ENCODE measurements at places on chromosomes 2 and 18. TPM values are rescaled to one million over a fixed set of nuclear protein-coding genes. Genes with fewer than 3 reads are reported as not detected.

- no peak for DNase-seq
Observed at GRCh38 chr2:160203422-160203821, 3.4 kb upstream of the ITGB6 start.

- DNase-seq: peak; percentile 50
Observed at GRCh38 chr18:35289727-35290093, 319 bp downstream of the ZSCAN30 start.

DNA sequence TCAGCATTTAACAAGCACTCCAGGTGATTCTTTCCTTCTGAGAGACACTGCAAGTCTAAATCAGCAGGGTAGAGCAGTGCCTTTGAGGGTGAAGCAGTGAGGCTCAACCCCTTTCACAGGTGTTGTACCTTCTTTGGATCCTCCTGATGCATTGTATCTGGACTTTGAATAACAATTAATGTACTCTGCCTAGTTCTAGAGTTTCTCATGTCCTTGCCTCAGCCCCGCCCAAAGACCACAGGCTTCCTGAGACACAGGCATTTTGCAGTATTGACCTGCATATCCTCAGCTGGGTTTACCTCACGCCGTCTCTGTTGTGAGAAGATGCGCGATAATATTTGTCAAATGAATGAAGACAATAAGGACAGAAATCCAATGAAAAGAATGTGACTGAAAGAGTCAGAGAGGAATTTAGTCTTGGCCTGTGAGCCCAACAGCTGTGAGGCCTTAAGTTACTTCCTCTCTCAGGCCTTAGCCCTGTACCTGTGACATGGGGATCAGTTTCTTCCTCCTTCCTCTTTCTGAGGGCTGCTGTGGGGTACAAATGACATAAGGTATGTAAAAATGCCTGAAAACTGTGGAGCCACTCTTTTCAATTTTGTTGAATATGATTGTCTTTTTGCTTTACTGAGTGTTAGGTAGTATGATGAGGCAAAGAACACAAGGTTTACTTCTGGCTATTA, 43.7 kb downstream of the WIPF1 start:
- no peak for DNase-seq

DNA sequence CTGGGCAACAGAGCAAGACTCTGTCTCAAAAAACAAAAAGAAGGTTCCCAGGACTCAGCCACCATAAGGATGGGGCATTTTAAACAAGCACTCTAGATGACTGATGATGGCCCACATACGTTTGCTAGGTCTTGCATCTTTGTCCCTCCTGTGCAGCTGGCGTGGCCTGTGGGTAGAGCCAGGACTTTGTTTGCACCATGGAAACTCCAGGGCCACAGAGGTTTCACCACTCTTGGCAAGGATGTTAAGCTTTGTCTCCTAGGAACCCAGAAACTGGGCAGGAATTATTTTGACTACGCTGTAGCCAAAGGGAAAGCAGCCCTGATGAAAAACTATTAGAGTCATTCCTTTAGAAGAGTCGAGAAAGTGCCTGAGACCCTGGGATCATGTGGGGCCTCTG, 75.3 kb upstream of the STPG4 start:
- DNase-seq: no peak

DNA sequence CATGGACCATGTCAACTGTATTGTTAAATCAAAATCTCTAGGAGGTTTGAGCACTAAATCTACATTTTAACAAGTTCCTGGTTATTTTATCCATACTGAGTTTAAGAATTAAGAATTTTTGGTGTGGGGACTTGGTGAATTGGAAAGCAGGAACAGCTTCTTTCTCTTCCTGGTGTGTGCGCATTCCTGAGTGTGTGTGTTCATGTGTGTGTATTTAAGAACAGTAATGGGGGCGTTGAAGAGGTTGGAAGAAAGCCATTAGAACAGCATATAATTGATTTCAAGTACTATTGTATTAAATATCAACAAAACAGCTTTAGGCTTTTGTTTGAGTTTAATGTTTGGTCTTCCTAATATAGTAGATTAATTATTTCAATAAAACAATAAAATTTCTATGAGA, 801.3 kb upstream of the ID2 start:
- no peak for DNase-seq

CXCR1 gene
- polyA plus RNA-seq: not detected

DNA sequence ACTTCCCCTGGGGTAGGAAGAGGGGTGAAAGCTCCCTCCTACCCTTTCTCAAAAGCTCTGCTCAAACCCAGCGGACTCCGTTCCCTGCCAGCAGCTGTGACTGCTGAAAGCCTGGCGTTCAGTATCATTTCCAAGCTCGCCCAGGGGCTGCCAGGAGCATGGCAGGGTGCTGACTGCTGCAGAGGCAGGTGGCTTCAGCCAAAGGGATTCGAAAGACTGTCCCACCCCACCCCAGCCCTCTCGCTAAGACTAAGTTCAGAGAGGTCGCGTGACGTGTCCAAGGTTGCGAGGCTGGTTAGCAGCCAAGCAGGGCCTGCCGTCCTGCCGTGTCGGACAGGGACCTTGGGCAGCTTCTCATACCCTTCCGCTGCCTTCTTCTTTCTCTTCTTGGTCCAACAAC, 72.3 kb upstream of the RAB12 start:
- DNase-seq: no peak

Measured in left kidney (tissue), 8 donors.